ENCODE measurements at places on chromosomes 3 and 15. TPM values are rescaled to one million over a fixed set of nuclear protein-coding genes. Genes with fewer than 3 reads are reported as not detected.
A peak's percentile ranks its signal among the peaks of the same experiment; 100 is the strongest.

GRCh38 chr3:170737498-170738162 is 132.4 kb downstream of the RPL22L1 start:
- DNase-seq: no peak

DNA sequence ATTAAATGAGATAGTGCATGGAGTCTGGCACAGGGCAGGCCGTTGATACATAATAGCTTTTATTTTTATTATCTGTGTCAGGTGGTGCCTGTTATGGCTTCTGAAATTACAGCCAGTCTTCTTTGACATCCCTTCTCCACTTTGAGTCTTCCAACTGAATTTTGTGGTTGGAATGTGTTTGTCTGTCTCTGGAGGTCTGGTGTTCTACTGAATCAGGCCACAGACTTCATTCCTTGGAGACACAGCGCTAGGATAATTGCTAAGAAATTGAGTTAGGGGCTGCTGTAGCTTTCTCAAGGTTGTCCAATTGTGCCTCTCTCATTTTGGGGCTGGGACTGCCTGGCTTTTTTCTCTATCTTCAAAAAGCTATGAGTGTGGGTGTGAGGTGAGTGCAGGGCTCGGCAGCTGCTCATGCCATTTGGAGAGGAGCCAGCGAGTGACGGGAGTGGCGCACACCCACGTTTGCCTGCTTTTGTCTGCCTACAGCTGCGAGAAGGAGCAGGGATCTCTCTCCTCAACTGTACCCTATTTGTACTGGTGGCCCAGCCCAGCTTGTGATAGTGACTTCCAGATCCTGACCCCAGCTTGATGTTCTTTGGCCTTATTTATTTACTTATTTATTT is 49.8 kb upstream of the SYN2 start:
- DNase-seq: no peak

DNA sequence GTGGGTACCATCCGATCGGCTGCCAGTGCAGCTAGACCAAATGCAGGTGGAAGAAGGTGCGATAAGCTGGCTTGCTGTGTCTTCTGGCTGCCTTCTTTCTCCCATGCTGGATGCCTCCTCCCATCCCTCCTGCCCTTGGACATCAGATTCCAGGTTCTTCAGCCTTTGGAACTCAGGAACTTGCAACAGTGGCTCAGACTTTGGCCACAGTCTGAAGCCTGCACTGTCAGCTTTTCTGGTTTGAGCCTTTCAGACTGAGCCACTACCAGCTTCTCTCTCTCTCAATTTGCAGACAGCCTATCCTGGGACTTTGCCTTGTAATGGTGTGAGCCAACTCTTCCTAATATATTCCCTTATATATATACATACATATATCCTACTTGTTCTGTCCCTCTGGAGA is 485.5 kb downstream of the FHIT start:
- no peak for DNase-seq

WWTR1 gene
- total RNA-seq: 0.55 TPM

DNA sequence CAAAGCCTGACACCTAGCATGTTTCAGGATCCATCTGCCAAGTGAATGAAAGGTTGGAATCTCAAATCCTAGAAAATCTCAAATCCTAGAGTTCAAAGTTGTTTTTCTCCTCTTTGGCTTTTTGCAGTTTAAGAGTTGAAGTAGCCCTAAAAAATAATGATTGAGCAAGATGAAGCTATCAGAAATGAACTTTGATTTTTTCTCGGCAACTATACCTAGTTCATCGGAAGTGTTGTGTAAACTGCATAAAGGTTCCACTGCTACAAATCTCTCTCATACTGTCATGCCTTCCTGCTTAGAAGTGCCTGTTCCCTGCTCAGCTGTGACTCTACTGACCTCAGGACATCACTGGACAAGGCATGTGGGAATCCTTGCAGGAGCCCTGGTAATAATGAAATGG is 35.8 kb upstream of the FOXB1 start:
- DNase-seq: no peak

GRCh38 chr3:32500231-32500630 is 2.4 kb downstream of the CMTM6 start:
- no peak for DNase-seq

TMEM43 gene
- total RNA-seq: 44.4 TPM

- no peak for DNase-seq
Observed at GRCh38 chr15:48674876-48675275, 29.4 kb upstream of the FBN1 start.

DNA sequence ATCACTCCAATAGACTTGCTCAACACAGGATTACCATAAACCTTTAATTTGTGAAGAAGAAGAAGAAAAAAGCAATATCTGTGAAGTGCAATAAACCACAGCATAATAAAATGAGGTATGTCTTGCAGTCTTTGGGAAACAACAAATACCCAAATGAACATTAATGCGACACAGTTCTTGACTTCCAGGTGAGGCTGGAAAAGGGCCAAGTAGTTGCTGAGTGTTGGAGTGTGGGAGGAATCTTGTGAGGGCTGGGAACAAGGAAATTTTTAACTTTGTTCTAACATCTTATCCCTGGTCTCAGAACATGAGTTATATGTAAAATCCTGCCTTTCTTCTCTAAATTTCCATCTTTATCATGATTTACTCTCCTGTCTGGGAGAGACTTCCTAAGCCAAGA is 206.5 kb downstream of the DTWD1 start:
- DNase-seq: no peak

DNA sequence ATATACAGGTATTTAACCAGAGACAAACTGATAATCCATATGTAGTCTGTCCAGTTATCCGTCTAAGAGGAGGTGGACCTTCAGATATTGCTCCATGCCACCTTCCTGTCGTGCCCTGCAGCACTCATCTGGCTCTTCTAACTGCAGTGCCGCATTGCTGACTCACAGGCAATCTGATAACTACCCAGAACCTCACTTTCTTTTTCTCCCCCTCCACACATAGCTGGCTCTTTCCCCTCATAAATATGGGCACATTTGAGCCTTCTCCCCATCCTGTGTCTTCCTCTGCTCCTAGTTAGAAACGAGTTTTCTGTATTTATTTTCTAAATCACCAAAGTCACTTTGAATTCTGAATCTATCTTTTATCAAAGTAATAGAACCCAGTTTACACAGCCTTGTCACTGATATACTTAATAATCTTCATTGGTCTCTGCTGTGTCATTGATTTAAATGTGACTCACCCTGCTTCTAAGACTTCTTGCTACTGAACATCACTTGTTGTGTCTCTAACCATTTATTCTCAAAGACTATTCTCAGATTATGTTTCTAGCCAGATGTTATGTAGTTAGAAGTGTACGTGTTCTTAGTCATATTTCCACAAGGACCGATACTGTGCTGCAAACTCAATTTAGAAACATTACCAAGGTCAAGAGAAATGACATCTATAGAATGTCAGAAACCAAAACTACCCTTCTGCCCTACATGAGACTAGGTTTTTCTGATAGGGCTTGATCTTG is 17.4 kb upstream of the KCNMB2 start:
- no peak for DNase-seq

TEX55 gene
- total RNA-seq: not detected

- DNase-seq: no peak
Observed at GRCh38 chr3:147733217-147733616, 324.1 kb downstream of the ZIC1 start.

USP50 gene
- total RNA-seq: 0.54 TPM

DNA sequence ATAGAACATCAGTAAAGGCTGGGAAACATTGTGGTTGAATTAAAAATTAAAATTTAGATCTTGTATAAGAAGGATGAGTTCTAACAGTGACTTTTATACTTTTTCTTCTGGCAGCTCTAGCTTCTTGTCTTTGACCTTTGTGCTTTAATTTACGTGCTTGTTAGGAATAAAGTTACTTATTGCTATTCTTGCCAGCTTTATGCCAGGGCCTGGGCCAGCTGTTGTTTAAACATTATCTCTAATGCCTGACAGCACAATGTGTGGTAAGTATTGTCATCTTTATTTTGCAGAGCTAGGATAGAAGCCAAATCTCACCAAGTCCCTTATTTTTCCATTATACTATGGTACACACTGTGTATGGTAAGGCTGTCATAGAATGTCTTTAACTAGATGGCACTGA is 766.7 kb upstream of the GOLIM4 start:
- DNase-seq: no peak

DNA sequence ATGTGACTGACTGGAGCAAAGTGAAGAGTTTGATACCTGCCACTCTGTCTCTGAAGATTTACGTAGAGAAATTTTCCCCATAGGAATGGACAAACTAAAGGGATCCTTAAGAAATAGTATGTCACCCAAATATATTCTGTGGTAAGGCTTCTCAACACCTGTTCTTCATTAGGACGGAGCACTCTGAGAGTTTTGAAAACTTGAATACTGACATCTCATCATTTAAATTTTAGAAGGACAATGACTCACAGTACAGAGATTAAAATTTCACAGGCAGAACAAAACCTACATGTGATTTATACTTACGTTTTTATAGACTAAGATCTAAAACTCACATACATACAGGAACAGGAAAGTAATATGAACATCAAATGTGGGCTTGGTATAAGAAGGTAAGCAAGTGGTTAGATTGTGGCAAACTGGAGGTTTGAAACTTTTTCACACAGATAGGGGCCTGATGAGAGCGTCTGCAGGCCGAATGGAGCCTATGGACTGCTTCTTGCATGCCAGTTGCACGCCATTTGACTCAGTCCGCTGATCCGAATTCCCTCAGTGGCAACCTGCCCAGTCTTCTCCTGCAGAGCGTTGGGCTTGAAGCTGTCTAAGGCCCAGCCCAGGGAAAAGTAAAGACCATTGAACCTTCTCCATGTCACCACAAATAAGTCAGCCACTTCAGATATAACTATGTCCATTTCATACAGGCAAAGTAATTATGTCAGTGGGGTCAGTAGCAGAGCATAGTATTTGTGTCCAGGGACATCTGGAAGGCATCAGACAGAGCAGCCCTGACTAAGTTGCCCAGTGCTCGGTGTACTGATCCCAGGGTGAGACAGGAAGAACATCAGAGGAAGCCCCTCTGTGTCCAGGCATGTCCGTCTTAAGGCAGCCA is 45.7 kb downstream of the ZBTB38 start:
- DNase-seq: peak; percentile 55

CD86 gene
- total RNA-seq: 0.42 TPM

DNA sequence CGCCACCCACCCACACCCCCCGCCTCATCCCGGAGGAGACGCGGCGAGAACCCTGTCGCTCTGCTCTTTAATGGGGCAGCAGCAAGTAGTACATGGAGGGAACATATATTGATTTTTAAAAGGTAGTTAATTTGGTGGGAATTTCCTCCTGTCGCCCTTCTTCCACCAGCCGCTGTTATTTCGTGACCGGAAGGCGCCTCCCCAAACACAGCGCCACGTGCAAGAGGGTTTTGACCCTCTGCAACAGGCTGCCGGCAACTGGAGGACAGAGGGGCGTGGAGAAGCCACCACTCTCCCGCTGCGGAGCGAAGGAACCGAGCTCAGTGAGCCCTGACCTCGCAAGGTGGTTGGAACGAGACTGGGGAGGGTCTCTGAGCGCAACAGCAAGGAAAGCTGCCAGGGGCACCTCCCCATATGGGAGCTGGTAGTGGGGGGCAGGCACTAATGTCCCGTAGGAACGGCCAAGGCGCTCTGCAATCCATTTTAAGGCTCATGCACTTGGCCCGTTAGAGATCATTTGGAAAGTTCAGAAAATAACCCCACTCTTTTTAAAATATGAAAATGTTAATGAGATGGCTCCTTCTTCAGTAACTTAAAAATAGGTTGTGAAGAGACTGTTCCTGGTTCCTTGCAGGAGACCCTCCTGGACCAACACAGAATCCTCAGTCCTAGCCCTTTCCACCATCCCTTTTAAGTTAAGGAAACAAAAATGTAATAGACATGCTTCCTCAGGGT is 4.3 kb downstream of the ONECUT1 start:
- no peak for DNase-seq

DNA sequence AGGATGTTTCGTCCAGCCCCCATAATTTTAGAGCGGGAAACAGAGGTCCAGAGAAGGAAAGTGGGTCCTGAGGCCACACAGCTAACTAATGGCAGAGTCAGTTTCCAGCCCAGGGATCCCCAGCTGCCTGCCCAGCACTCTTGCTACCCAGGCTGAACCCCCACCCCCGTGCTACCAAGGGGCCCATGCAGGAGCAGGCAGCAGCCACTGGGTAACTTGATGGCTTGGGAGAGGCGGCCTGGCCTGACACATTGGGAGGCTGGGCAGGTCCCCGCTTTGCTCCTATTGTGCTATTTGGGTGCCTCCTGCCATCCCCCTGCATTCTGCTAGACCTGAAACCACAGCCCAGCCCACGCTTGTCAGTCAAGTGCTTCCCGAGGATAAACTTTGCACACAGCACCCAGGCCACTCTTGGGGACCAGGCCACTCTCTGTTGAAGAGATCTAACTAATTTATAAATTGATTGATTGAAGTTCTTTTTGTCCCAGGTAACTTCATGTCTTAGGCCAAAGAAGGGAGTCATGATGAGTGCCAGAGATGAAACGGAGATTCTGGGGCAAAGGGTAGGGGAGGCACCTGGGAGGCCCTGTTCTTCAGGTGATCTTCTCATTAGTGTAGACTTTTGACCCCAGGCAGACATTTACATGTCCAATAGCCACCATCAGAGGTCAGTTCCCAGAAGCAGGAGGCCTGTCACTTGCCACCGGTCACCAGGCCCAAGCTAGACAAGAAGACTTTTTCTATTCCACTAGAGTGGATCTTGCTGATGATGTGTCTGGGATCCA is 7.0 kb downstream of the PAK6 start:
- DNase-seq: peak; percentile 27

GRK7 gene
- not detected for total RNA-seq

DNA sequence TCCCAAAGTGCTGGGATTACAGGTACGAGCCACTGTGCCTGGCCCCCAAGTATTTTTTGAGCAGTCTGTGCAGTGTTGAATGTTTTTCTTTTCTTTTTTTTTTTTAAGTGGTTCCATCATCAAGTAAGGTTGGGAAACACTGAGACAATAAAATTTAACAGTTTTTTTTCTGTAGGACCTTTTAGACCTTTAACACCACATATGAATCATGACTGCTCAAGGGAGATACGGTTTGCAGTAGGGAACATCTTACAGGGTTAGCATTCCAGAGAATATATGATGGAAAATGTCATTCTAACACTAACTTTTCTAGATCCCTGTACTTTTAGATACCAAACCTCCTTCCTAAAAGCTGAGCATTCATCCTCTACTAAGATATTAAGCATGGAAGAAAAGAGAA is 41.7 kb downstream of the SNX4 start:
- DNase-seq: no peak

DNA sequence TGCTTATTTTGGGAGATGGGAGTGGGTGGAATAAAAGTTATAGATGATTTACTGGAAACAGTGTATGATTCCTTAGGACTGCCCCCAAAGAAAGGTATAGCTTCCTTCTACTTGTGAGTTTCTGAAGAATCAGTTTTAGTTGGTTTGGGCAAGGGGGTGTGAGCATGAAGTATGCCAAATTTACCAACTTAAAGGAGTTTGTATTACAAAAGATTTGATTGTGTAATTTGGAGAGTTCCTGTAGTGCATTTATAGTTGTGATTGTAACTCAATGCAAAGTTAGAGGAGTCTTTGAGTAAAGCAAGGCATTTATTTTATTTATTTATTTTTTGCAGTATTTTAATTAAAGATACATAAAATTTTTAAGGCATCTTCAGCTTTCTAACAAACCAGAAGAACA is 42.8 kb downstream of the TSC22D2 start:
- no peak for DNase-seq

DNA sequence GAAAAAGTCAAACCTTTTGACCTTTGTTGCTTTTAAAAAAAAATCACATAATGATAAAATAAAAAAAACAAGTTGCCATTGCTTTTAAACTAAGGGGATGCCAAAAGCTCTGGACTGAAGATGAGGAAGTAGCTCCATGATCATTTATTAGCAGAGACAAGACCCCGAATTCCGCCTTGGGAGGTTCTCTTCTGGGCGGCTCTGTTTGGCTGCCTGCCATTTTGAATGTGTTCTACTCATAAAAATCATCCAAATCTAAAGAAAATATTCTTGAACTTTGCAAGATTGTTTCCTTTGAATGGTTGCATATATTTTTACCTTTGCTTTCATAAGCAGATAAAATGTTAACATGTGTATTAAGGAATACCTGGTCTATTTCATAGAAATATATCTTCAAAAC is 63.8 kb downstream of the NCEH1 start:
- no peak for DNase-seq

Measured in activated naive CD8-positive, alpha-beta T cell treated with anti-CD3 and anti-CD28 coated beads, Interleukin-2, amount 10 ng/mL, durations not matched to agents 7 days and 5 days (primary cell).